Hepatic stellate cell (primary cell): ENCODE measurements at places on chromosomes 1 and 21.
A peak's percentile ranks its signal among the peaks of the same experiment; 100 is the strongest.

GRCh38 chr1:17689011-17689410 is 66.1 kb upstream of the ACTL8 start:
- DNase-seq, result no peak

- DNase-seq, result peak; percentile 93
Measured at GRCh38 chr1:2546515-2547209, 9.5 kb upstream of the TNFRSF14 start.

- no peak for DNase-seq
Measured at GRCh38 chr1:225896937-225897549, 8.1 kb upstream of the LEFTY1 start.

DNA sequence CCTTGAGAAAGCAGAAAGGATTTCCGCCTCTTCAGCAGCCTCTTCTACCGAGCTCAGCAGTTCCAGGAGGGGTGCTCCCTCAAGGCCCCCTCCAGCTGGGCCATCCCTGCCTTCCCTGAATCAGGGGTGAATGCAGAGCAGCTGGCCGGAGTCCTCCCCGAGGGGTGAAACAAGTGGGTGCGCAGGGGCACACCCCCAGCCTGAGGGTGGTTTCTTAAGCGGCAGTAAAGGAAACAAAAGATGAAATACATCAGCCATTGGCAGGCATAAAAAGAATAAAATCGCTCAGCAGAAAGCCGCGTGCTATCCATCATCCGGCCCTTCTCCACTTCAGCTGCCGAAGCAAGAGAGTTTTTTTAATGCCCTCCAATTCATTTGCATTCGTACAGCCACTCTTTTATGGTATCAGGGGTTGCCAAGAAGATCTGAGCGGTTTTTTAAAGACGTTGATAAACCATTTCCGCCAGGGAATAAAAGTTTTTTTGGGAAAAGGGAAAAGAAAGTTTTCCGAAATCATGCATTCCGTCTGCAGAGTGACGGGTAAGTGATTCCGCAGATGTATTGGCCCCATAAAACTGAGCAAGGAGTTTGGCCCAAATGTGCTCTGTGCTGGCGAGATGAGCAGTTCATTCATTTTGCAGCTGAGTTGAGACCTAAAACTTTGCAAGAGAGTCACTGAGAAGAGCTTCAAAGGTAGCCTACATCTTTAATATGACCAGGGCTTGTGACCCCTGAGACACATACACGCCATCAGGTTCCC is 73.7 kb upstream of the ZC3H12A start:
- DNase-seq, result no peak

GRCh38 chr1:37989361-37989930 is 376 bp downstream of the SF3A3 start:
- peak; percentile 34 for DNase-seq

- no peak for DNase-seq
Measured at GRCh38 chr1:22323846-22324504, 127.7 kb upstream of the ZBTB40 start.
